ENCODE measurements at places on chromosomes 3 and 15. TPM values are rescaled to one million over a fixed set of nuclear protein-coding genes. Genes with fewer than 3 reads are reported as not detected.
A peak's percentile ranks its signal among the peaks of the same experiment; 100 is the strongest.

ZNF385D gene
- not detected for total RNA-seq

DNA sequence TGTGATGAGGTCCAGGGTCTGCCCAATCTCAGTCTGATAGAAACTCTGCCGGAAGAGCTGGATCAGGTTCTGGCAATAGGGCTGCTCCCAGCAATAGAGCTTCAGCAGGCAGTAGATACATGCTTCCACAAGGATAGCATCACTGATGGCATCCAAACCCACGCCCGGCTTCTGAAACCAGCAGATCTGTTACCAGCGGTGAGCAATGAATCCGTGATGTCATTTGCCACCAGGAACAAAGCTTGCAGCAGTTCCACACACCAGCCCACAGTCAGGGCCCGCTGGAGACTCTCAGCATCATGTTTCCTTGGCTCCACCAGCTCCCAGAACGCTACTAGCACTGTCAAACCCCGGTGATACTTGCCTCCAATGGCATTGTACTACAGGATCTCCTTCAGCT lies 19.3 kb upstream of the TTBK2 start:
- no peak for DNase-seq

DNA sequence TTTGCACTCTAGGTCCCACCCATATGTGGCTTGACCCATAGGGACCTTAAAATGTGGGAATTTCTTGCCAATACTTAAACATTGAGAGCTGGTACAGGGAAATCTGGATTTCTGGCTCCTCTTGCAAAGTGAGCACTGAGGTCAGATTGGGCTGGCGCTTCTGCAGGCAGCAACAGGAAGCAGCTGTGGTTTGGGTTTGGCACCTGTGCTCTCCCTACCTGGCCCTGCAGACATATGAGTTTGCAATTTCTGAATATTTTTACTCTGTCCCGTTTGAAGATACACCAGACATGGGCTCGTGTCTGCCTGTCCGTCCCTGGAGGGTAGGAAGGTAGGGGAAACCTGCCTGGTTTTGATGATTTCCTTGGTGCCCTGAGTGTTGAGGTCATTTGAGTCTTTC lies 74.8 kb upstream of the SEC13 start:
- DNase-seq = no peak

DNA sequence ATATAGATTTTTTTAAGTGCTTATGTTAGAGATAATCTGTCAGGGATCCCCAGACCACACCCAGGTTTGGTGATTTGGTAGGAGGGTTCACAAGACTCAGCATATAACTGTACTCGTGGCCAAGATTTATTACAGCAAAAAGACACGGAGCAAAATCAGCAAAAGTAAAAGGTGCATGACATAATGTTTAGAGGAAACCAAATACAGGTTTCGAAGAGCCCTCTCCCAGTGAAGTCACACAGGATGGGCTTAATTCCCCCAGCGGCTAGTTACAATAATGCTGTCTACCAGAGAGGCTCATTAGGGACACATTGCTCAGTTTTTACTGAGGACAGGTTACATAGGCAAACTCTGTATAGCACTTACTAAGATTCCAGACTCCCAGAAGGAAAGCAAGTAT lies 36.5 kb downstream of the MYO5A start:
- DNase-seq = peak; percentile 39

PLD1 gene
- total RNA-seq = 87.7 TPM
